ENCODE measurements at places on chromosomes 5 and 9.

GRCh38 chr5:2140501-2141175 is 257.9 kb upstream of the IRX4 start:
- H3K36me3 ChIP-seq: peaks cover 2% of the 10 kb centered on the region
- H3K27me3 ChIP-seq: peaks cover 54% of the 10 kb centered on the region
- no peak overlapping the region for H3K27ac ChIP-seq
- no peak overlapping the region for H3K4me3 ChIP-seq
- no peak for DNase-seq
- H3K4me1 ChIP-seq: peaks cover 2% of the 10 kb centered on the region

DNA sequence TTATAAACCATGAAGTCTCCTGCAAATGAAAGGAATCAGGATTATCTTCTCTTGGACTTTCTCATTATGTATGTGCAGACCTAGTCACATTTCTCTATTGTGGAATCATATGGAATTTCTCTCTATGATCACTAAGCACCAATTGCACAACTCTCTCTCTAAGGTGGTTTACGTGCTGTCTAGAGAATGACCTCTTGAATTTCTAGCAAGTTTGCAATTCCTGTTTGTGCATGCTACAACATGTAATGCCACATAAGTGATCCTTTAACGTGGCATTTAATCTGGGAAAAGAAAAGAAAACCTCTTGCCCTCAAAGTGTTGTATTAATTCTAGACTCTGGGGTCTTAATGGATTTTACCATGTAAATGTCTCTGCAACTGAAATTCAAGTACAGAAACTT is 5.0 kb upstream of the PPP2R2B start:
- no peak overlapping the region for H3K4me3 ChIP-seq
- no peak for DNase-seq
- H3K4me1 ChIP-seq: peaks cover 7% of the 10 kb centered on the region

DNA sequence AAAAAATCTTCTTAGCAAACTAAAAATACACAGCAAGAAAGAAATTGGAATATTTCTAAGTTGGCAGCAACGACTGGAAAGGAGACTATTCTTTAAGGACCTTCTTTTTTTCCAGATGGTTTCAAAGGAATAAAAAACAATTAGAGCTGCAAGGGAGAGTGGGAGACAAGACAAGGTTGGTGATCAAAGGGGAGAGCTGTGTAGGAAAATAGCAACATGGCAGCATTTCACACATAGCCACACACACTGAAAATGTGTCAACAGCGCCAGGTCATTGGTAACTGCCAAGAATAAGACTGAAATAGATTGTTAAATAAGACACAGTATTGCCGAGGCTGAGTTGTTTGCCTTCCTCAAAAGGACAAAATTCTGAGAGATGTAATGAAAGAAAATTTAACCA is 88.1 kb upstream of the TLE1 start:
- no peak overlapping the region for H3K27ac ChIP-seq
- no peaks in the 10 kb centered on the region for H3K36me3 ChIP-seq
- H3K4me1 ChIP-seq: no peaks in the 10 kb centered on the region
- DNase-seq: no peak

DNA sequence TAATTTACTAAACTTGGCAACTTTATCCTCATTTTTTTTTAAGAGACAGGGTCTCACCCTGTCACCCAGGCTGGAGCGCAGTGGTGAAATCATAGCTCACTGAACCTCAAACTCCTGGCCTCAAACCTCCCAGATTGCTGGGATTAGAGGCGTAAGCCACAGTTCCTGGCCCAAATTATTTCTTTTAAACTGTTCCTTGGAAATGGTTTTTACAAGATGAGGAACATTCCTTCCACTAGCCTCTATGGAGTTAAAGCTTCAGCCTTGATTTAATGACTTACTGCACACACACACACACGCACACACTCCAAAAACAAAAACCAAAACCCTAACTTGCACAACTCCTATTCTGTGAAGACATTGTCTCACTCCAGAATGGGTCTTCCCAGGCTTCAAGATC is 77.2 kb upstream of the TARS1 start:
- no peak overlapping the region for H3K4me3 ChIP-seq
- no peak for DNase-seq
- no peaks in the 10 kb centered on the region for H3K36me3 ChIP-seq
- no peak overlapping the region for H3K27ac ChIP-seq
- no peaks in the 10 kb centered on the region for H3K27me3 ChIP-seq
- H3K4me1 ChIP-seq: no peaks in the 10 kb centered on the region

- no peaks in the 10 kb centered on the region for H3K36me3 ChIP-seq
- no peak for DNase-seq
- no peaks in the 10 kb centered on the region for H3K4me1 ChIP-seq
- no peak overlapping the region for H3K4me3 ChIP-seq
- no peak overlapping the region for H3K27ac ChIP-seq
Observed at GRCh38 chr9:90308691-90309090, 333.9 kb downstream of the DIRAS2 start.

DNA sequence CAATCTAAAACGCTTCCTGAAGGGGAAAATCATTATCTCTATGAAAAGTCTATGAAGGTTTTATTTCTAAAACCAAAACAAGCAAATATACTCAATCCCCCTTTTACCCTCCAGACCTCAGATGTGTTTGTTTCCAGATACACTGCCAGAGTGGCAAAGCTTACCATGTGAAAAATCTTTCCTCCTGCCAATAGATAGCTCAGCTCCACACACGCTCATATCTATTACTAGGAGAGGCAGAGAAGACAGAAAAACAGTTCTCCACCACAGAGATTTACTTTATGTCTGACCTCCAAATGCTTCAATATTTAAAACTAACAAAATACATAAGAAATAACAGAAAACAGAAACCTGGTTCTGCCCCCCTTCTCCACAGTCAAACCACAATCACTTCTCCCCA is 7.0 kb downstream of the IRX2 start:
- no peak overlapping the region for H3K4me3 ChIP-seq
- no peak overlapping the region for H3K27ac ChIP-seq
- DNase-seq: no peak
- peaks cover 3% of the 10 kb centered on the region for H3K36me3 ChIP-seq

- H3K27me3 ChIP-seq: no peaks in the 10 kb centered on the region
- H3K4me1 ChIP-seq: no peaks in the 10 kb centered on the region
- H3K27ac ChIP-seq: peak overlapping the region; percentile 16
- DNase-seq: no peak
Observed at GRCh38 chr9:136372561-136373299, 739 bp downstream of the CARD9 start.

GRCh38 chr5:149301744-149302380 is 30.2 kb downstream of the AFAP1L1 start:
- peaks cover 2% of the 10 kb centered on the region for H3K36me3 ChIP-seq
- no peak overlapping the region for H3K27ac ChIP-seq
- no peak for DNase-seq
- H3K4me1 ChIP-seq: no peaks in the 10 kb centered on the region
- peaks cover 35% of the 10 kb centered on the region for H3K27me3 ChIP-seq
- H3K4me3 ChIP-seq: no peak overlapping the region

DNA sequence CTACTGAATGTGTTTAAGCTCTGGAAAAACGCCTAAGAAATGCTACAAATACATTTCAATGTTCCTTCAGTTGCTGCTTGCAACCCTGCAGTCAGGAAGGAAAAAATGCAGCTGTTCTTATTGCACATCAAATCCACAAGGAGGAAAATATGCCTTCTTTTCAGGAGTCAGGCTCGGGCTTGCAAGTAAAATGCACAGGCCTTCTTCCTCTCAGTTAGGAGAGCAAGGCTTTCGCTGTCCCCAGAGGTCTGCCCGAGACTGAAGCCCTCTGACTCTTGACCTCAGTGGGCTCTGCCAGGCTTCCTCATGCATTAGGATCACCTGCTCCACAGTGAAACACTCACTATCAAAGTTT is 899 bp upstream of the SHC3 start:
- peak overlapping the region; percentile 63 for H3K4me3 ChIP-seq
- H3K27ac ChIP-seq: no peak overlapping the region
- peaks cover 66% of the 10 kb centered on the region for H3K27me3 ChIP-seq
- peaks cover 3% of the 10 kb centered on the region for H3K36me3 ChIP-seq
- DNase-seq: no peak
- H3K4me1 ChIP-seq: peaks cover 11% of the 10 kb centered on the region

- DNase-seq: no peak
- no peak overlapping the region for H3K27ac ChIP-seq
Observed at GRCh38 chr5:76113103-76113502, 29.9 kb downstream of the SV2C start.

- H3K4me1 ChIP-seq: no peaks in the 10 kb centered on the region
- DNase-seq: no peak
- H3K27ac ChIP-seq: no peak overlapping the region
- H3K4me3 ChIP-seq: no peak overlapping the region
Observed at GRCh38 chr5:15241216-15241821, 258.7 kb upstream of the FBXL7 start.

- H3K36me3 ChIP-seq: no peaks in the 10 kb centered on the region
- no peak overlapping the region for H3K4me3 ChIP-seq
- no peaks in the 10 kb centered on the region for H3K4me1 ChIP-seq
- no peak for DNase-seq
Observed at GRCh38 chr5:152619756-152620155, 214.7 kb upstream of the NMUR2 start.

- H3K4me3 ChIP-seq: no peak overlapping the region
- no peak for DNase-seq
- H3K4me1 ChIP-seq: peaks cover 7% of the 10 kb centered on the region
- peaks cover 3% of the 10 kb centered on the region for H3K36me3 ChIP-seq
Observed at GRCh38 chr9:133181561-133181960, 17.8 kb upstream of the GBGT1 start.

GRCh38 chr5:178670351-178670885 is 43.6 kb upstream of the CLK4 start:
- no peak for DNase-seq
- H3K36me3 ChIP-seq: peaks cover 8% of the 10 kb centered on the region
- no peak overlapping the region for H3K27ac ChIP-seq
- peaks cover 22% of the 10 kb centered on the region for H3K27me3 ChIP-seq

DNA sequence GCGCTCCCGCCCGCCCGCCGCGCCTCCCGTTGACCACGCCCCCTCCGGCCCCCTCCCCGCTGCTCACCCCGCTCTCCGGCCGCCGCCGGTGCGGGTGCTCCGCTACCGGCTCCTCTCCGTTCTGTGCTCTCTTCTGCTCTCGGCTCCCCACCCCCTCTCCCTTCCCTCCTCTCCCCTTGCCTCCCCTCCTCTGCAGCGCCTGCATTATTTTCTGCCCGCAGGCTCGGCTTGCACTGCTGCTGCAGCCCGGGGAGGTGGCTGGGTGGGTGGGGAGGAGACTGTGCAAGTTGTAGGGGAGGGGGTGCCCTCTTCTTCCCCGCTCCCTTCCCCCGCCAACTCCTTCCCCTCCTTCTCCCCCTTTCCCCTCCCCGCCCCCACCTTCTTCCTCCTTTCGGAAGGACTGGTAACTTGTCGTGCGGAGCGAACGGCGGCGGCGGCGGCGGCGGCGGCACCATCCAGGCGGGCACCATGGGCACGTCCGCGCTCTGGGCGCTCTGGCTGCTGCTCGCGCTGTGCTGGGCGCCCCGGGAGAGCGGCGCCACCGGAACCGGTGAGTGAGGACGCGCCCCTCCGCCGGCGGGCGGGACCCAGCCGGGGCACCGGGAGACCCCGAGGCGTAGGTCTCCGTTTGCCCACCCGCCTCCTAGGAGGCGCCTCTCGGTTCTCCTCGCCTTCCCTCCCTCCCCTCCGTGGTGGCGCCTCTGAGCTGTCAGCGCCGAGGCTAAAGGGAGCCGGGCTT is at the start of gene VLDLR:
TSS of gene VLDLR (plus strand) at position 66 of the 739 bp plus-strand sequence. CDS start at position 469, 403 bp downstream.
- peaks cover 10% of the 10 kb centered on the region for H3K4me1 ChIP-seq
- H3K4me3 ChIP-seq: peak within 1 kb of the TSS; percentile 93
- DNase-seq: no peak

GRCh38 chr9:1536522-1537170 is 478.5 kb upstream of the SMARCA2 start:
- no peaks in the 10 kb centered on the region for H3K4me1 ChIP-seq
- H3K4me3 ChIP-seq: no peak overlapping the region
- H3K27me3 ChIP-seq: no peaks in the 10 kb centered on the region
- no peak for DNase-seq

DNA sequence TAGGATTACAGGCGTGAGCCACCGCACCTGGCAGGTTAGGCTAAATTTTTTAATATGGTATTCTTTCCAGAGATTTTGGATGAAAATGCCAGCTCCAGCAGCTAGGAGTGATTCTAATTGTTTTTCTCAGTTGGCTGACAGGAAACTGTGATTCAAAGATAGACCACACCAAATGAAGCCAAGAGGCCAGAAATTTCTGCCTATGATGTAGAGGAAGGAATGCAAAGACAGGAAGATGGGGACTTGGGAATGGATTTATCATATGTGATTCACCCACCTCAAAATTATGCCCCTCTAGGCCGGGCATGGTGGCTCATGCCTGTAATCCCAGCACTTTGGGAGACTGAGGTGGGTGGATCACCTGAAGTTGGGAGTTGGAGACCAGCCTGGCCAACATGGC is 53.3 kb downstream of the UGCG start:
- no peak overlapping the region for H3K4me3 ChIP-seq
- H3K36me3 ChIP-seq: no peaks in the 10 kb centered on the region
- H3K27me3 ChIP-seq: no peaks in the 10 kb centered on the region
- DNase-seq: no peak

GRCh38 chr5:145483212-145483611 is 351.9 kb downstream of the PRELID2 start:
- no peak for DNase-seq
- H3K4me1 ChIP-seq: no peaks in the 10 kb centered on the region
- no peak overlapping the region for H3K27ac ChIP-seq
- H3K27me3 ChIP-seq: no peaks in the 10 kb centered on the region
- H3K36me3 ChIP-seq: no peaks in the 10 kb centered on the region

DNA sequence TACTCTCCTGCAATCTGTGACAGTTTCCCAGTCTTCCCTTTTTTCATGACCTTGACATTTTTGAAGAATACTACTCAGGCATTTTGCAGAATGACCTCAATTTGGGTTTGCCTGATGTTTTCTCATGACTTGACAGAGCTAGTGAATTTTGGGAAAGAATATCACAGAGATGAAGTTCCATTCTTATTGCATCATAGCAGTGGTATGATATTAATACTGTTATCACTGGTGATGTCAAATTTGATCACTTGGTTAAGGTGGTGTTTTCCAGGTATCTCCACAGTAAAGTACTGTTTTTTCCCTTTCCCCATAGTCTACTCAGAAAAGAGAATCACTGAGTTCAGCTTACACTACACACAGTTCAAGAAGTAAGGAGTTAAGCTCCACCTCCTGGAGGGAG is 56.2 kb upstream of the XPA start:
- no peak overlapping the region for H3K27ac ChIP-seq
- H3K4me1 ChIP-seq: no peaks in the 10 kb centered on the region
- peaks cover 2% of the 10 kb centered on the region for H3K36me3 ChIP-seq
- DNase-seq: no peak

DNA sequence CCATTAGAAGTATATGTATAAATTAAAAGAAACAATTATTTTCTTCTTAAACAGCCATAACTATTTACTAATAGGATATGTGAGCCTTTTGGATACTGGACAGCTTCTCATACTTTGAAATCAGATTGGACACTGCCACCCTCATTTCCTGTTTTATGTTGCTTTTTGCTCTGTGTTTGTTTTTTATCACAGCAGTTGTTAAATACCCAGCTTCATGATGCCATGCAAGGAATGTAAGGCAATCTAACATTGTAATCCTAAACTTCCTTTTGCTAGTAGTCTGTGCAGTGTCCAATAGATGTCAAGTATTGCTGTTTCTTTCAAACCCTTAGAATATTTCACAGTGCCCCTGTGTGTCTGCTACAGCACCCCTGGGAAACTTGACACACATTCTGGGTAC is 56.2 kb downstream of the CNTLN start:
- H3K27me3 ChIP-seq: no peaks in the 10 kb centered on the region
- DNase-seq: no peak
- no peaks in the 10 kb centered on the region for H3K36me3 ChIP-seq
- no peak overlapping the region for H3K27ac ChIP-seq
- H3K4me3 ChIP-seq: no peak overlapping the region
